CD4-positive, alpha-beta T cell treated with Interleukin-6 at 100 ng/mL for 8 hours (primary cell): ENCODE measurements at places on chromosomes 11 and 22.

- peak; percentile 54 for DNase-seq
Observed at GRCh38 chr11:121451178-121451985, 732 bp upstream of the SORL1 start.

DNA sequence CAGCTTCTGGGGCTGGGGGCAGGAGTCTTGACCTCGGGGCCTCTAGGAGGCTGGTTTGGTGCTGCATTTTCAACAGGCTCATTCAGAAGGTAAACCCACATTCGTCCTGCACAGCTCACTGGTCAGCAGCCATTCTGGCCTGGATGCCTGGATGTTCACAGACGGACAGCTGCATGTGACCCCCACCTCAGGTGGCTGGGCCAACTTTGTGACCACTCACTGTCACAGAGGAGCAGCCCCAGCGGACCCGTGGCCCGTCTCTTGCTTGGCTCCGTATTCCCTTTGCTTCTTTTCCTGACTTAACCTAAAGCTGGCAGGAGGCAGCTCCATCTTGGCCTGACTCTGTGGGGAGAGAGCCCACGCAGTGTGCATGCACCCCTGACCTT, 8.2 kb downstream of the DGCR8 start:
- no peak for DNase-seq

- no peak for DNase-seq
Observed at GRCh38 chr11:57646799-57647303, 2.9 kb downstream of the YPEL4 start.

GRCh38 chr11:76226626-76227025, 20.3 kb upstream of the WNT11 start:
- no peak for DNase-seq

- no peak for DNase-seq
Observed at GRCh38 chr11:126189109-126189929, 22.1 kb downstream of the RPUSD4 start.

DNA sequence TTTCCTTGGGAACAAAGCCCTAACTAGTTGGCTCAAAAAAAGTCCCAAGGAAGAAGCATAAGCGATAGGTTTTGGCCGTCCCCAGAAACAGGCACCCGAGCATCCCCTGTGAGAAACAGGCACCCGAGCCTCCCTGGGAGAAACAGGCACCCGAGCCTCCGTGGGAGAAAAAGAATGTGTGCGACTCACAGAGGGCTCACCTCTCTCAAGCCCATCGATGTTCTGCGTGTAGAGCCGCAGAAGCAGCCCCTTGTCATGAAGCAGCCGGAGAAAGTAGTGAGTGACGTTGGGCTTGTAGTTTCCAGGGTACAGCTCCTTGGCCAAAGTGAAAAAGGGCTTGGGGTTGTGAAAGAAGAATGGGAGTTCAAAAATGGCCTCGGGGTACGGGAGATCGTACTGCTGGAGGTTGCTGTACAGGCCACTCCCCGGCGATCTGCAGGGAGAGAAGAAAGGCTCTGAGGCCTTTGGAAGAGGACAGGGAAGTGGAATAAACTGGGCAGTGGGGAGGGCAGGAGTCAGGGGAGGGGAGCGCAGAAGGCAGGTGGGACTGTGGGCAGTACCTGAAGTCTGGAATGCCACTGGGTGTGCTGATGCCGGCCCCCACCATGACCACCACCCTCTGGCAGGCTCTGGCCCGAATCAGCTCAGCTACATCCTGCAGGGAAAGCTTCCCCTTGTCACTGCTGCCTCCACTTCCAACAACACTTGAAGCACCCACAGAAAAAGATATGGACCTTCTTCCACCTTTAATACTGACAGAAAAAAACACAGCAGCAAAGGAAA, 3.2 kb downstream of the SIRT3 start:
- DNase-seq: no peak

DNA sequence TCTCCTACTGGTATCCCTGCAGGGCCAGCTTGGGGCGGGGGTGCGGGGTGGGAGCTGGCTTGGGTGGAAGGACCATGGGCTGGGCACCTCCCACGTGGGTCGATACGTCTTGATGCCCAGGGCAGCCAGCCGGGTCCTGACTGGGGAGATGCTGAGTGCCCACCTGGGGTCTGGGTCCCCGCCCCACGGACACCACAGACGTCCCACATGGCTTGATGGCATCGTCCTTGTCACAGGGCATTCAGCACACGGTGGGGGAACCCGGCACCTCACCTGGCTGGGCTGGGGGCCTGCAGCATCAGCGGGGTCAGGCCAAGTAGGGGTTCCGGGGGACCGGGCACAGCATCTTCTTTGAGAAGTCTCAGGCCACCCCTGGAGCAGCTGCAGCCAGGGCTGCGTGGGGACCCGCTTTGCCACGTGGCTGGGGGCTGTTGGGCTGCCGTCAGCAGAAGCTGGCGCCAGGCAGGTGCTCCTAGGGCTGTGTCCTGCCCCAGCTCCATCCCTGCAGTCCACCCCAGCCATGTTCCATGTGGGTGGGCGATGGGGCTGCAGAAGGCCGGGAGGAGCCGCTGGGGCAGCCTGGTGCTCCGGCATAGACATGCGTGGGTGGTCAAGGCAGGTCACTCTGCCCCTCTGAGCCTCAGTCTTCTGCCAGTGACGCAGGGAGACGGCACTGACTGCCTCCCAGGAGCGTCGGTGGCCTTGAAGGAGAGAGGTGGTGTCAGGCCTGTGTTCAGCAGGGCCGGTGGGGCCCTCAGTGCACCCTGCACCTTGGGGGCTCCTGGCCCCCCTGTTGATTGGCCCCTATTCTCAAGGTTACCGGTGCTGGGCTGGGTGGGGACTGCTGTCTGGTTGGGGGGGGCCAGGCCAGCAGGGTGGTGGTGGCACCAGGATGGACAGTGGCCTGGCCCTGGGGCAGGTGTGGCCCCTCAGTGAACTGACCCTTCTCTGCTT, 8.4 kb downstream of the SELENOO start:
- DNase-seq: no peak

DNA sequence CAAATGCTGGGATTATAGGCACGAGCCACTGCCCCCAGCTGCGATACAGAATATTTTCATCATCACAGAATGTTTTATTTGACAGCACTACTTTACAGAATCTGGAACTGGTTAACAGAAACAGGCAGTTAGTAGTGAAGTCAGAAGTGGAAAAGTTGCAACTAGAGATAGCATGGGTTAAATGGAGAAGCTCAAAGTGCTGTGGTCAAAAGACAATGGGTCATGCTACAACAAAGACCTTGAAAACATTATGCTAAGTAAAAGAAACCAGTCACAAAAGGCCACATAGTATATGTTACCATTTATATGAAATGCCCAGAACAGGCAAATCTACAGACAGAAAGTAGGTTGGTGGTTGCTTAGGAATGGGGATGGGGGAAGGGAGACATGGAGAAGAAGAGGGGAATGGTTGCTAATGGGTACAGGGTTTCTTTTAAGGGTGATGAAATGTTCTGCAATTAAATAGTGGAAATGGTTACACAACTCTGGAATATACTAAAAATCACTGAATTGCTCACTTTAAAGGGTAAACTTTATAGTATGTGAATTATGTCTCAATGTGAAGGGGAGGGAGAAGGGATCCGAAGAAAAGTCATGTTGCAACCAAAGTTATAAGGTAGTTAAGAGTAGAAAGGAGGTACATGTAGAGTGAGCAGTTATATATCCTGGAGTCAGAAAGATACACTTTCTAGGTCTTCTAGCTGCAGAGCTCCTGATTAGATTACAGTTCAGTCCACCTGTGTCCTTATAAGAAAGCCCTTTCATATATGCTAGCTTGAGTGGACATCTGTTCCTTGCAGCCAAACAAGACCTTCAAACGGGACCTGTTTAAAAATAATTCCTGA, 46.3 kb upstream of the RAPSN start:
- DNase-seq: no peak

GRCh38 chr11:64148226-64148916, 17.5 kb downstream of the MACROD1 start:
- peak; percentile 64 for DNase-seq

DNA sequence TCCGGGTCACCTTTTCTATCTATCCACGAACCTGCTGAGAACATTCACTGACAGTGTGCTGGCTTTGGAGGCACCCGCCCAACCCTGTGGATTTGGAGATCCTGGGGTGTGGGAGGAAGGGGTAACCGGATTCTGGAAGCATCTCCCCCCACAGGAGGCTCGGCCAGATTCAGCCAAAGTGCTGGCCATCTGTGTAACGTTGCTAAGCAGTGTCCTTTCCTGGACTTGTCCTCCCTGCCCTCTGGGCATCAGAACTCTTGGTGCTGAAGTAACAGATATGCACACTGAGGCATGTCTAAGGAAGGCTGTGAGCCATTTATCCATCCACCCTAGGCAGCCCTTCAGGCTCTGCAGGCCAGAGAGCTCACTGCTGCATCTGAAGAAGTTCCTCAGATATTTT, 85.7 kb downstream of the SNX19 start:
- no peak for DNase-seq

DNA sequence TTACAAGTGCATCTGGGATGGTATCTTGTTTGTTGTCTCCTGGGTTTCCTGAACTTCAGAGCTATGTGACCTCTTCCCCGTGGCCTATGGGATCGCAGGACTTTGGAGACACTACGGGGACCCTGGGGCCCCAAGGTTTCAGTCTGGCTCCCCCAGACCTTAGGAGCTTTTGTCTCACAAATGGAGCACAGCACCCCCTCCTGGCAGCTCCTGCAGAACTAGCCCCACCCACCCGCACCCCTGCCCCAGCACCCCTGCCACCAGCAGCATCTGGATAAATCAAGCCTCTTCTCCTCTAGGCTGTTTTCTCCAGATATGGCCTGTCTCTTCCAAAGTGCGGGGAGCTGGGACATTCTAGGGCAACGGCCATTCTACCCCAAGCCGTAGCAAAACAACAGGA, 10.4 kb downstream of the RCOR2 start:
- peak; percentile 54 for DNase-seq

- DNase-seq: no peak
Observed at GRCh38 chr11:33779849-33780528, 5.7 kb upstream of the FBXO3 start.

- DNase-seq: no peak
Observed at GRCh38 chr11:35242412-35243242, 103.7 kb downstream of the CD44 start.

DNA sequence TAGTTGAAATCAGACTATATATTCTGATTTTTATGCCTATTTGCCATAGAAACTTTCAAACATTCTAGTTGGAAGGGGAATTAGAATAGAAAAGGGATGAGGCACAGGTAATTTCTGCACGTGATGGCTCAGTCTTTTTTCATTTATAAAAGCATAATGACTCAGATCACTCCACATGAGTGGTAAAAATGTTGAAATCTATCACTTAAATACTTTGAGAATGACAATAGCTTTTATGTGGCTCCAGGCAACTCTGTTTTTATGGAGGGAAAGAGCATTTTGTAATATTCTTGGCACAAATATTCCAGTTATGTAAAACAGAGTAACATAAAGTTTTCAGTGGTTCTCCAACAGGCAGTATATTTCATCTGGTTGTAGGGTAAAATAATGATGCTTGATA, 5.9 kb upstream of the MMP3 start:
- no peak for DNase-seq

DNA sequence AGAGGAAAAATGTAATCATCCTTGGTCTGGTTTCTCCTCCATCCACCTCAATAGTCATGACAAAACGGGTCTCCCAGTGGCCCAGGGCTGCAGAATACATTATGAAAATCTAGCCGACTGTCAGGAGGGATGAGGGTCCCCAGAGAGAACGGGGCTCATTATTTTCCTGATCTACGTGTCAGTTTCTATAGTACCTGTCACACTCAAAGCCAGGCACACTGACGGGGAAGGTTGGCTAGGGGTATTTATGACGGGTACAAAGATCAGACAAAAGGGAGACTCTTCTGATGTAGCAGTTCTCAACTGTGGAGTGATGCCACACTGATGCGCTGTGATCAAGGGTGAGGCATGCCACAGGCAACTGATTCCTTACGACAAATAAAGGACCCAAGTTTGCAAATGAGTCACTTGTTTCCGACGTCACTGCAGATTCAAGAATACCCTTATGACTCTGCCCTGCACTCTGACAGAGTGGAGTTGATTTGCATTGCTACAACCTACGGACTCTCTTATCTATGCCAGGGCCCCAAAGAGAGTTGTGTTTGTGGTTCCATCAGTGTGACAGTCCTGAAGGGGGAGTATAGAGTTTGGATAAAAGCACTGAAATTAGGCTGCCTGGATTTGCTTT, 188.2 kb upstream of the TBCEL start:
- DNase-seq: no peak

GRCh38 chr11:69664103-69664775, 10.9 kb downstream of the LTO1 start:
- no peak for DNase-seq

- no peak for DNase-seq
Observed at GRCh38 chr22:46671824-46672432, 51.7 kb downstream of the GRAMD4 start.

GRCh38 chr11:12770435-12770834, 96.2 kb downstream of the TEAD1 start:
- DNase-seq: no peak

DNA sequence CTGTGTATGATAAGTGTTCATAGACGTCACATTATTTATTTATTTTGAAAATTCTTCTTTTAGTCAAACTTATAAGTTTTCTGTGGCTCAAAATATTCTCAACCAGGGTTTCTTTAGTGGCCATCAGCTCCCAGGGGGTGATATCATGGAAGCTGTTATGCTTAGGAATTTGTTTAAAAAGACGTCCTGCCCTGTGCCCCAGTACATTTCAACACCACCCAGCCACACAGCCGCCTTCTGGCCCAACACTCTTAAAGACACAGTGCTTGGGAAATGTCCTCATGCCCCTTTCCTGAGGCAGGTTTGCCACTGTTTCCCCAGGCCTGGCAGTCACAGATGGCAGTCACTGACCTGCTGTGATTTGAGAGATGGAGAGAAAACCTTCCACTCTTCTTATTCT, 19.9 kb downstream of the TSKU start:
- no peak for DNase-seq

DNA sequence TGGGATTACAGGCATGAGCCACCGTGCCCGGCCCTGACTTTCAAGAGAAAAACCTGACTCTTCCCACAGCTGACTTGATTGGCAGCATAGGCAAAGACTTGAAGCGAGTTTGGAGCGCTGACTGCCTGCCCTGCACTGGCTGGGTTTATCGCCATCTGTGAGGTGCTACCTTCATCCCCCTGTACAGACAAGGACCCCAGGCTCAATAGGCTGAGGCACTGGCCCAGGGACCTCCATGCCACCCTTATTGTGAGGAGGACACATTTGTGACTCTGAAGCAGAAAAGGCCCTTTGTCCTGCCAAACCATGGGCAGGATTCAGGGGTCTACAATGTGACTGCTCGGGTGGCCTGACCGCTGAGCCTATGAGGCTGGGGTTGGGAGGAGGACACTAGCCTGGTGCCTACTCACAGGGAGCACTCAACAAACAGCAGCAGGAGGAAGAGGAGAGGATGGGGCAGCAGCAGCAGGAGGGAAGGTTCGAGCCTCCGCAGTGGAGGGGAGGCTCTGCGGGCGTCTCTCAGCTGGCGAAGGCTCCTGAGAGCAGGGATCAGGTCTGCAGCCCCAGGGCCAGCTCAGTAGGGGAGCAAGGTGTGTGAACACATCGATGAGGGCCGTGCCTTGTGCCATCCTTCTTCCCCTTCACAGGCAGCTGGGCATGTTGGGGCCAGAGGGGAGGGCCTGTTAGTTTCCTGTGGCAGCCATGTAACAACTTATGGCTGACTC, 72.9 kb upstream of the WNT7B start:
- no peak for DNase-seq
